Activated T-helper 9 cell treated with anti-CD3 and anti-CD28 coated beads, Interleukin-2, amount 50 U/mL, for 16 hours (primary cell): ENCODE measurements at places on chromosomes 6 and 20.
A peak's percentile ranks its signal among the peaks of the same experiment; 100 is the strongest.

DNA sequence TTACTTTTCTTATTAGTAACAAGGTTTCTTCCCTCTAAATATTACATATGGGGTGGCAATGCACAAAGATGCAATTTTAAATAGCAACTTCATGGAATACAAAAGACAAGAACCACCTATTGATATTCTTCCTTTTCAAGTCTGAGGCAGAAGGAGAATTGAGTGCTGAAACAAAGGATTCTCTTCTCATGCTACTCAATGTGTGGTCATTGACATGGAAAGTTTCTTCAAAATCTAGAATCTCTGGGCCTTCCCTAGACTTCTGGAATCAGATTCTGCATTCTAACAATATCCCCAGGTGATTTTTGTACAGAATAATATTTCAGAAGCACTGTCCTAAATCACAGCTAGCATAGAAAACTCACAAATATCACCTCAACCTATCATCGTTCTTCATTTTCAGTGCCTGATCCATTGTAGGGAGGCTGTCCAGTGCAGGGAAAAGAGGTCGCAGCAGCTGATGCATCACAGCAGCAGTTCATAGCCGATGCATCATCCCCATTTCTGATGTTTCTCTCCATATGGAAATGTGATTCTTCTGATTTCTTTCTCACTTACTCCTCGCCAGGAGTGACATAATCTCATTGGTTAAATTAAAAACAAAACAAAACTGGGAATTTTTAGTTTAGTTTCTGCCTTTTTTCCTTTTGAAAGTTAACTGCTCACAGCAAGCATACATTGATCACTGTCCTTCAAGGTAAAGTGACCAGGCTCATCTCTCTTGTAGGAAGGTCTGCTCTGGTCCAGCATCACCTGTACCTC, 139.5 kb upstream of the FAM83B start:
- no peak for DNase-seq

DNA sequence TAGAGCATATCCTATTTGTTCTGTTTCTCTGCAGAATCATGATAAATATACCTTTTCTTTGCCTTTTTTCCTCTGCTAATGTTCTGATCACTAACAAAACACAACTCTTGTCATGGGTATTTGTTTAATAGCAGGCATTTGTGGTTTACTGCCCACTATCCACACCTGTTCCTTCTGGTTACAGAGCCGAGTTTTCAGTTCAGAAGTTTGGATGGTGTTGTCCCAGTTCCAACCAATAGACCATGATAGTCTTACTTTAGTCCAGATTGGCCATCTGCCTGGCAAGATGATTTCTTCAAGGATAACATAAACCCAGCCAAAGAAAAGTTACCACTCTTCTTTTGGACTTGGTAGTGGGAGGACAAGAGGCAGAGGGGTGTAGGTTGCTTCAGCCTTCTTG, 211.2 kb downstream of the TFAP2A start:
- DNase-seq = no peak

DNA sequence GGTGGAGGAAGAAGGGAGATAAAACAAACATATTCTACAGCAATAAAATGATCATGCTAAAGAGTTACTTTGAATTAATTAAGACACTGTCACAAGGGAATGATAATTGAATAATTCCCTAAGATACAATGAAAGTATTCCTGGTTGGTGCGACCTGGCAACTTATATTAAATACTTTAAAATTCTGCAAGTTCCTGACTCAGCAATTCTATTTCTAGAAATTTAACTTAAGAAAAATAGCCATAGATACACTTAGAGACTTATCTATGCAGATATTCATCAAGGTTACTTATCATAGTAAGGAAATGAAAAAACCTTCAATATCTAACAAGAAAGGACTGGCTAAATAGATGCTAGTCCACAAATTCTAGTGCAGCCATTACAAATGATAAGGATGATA, 156.0 kb downstream of the BACH2 start:
- no peak for DNase-seq

DNA sequence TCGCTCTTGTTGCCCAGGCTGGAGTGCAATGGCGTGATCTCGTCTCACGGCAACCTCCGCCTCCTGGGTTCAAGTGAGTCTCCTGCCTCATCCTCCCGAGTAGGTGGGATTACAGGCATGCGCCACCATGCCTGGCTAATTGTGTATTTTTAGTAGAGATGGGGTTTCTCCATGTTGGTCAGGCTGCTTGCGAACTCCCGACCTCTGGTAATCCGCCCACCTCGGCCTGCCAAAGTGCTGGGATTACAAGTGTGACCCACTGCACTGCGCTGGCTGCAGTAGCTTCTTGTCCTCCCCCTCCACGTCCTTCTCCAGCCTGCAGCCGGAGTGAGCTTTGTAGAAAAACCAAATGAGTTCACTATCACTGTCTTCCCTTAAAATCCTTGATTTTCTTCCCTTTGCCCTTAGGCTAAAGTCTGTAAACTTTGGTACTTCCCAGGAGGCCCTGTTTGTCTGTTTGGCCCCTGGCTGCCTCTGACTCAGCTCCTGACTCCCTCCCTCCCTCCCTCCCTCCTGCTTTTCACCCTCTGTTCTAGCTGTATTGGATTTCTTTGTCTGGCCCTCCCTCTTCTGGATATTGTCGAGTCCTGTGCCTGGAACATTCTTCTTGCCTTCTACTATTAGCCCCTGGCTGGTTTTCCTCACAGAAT, 12.9 kb downstream of the PARD6B start:
- DNase-seq = no peak

- no peak for DNase-seq
These were observed 63.9 kb downstream of the FAM120B start for GRCh38 chr6:170370416-170370815.

DNA sequence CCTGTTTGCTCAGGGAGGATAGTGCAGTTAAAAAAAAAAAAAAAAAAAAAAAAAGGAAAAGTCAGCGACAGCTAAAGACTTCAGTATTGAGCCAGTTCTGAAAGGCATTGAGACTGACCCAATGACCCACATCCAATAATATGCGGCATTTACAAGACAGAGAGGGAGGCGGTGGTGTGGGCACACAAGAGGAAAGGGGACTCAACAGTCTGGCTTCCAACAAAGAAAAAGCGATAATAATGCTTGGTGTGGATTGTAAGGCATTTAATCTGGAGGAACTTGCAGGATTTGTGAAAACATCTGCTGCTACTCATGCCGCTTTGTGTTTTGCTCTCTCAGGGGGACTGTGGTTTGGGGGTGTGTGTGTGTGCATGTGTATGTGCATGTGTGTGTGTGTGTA, 784.3 kb upstream of the CHD6 start:
- no peak for DNase-seq

GRCh38 chr6:78157606-78158005, 504.8 kb downstream of the MEI4 start:
- no peak for DNase-seq

- no peak for DNase-seq
These were observed 1.6 kb downstream of the MAP1LC3A start for GRCh38 chr20:34560141-34560523.

GRCh38 chr20:10316582-10316981, 98.0 kb downstream of the SNAP25 start:
- DNase-seq = no peak

DNA sequence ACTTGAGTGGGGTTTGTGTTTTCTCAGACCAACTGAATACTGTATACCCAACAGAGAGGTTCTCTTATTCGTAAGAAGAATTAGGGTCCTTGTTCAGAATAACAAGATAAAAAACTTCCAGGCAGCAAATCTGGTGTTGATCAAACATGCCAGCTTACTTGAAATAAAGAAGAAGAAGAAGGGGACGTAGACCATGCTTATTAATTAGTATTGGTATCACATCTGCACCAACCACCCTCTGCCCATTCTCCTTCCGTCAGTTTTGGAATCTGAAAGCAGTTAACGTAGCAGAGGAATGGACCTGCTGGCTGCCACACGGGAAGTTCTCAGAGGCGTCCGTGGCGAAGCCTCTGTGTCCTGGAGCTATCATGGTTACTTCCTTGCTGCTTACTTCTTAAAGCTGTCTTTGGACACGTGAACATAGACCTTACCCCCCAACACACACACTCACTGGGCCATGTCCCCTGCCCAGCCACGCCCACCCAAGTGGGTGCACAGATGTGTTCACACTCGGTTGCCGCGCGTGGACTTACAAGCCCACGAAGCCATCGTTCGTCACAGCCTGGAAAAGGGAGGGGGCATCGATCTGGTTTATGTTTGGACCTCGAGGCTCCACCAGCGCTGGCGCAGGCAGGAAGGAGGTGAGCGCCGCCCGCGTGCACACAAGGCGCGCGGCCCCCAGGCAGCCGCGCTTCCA, 4.1 kb upstream of the DLL1 start:
- no peak for DNase-seq

GRCh38 chr6:107821591-107821990, 2.5 kb downstream of the SCML4 start:
- no peak for DNase-seq

DNA sequence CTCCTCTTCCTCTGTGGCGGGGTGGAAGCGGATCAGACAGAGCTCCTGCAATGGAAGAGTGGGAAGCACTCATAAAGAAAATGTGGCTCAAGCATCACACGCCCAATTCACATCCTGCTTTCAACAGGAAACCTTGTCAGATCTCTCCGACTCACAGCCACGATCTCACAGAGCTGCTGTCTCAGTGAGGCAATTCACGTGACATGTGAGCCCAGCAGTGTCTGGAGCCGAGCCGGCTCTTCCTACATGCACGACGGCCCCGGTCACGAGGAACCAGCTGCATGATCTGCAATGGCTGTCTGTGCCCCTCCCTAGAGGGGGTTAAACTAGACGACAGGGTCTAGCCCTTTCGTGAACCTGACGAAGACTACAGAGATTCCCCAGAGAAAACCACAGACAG, 29.5 kb upstream of the TCFL5 start:
- DNase-seq = no peak

DNA sequence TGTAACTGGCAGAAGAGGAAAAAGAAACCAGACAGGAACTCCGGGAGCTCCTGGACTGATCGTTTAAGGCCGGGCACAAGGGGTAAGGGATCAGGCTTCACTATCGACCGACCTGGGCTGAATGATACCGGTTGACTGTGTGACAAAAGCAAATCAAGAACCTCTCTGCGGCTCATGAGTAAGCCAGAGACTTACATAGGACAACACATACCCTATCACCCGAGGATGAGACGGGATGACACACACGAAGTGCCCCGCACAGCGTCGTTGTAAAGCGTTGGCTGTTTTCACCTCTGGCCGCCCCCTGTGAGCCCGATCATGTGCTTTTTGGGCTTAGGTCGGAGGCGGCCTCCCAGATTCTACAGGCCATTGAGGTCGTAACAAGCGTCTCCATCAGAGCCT, 695 bp upstream of the TGIF2 start:
- peak; percentile 61 for DNase-seq

GRCh38 chr6:159727717-159728445, 575 bp downstream of the WTAP start:
- no peak for DNase-seq

DNA sequence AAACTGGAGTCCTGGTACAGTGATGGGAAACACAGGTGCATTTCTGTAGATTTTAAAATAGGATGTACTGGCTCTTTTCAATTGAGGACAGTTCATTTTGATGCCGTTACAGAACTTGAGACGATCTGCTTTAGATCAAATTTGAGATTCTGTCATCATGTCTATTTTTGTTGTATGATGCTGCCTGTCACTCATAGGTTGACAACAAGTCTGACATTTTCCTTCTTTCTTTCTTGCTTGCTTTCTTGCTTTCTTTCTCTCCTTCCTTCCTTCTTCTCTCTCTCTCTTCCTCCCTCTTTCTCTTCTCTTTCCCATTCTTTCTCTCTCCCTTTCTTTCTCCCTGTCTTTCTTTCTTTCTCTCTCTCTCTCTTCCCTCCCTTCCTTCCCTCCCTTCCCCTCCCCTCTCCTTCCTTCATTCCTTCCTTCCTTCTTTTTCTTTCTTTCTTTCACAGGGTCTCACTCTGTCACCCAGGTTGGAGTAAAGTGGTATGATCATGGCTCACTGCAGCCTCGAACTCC, 152.6 kb upstream of the SGK1 start:
- DNase-seq = no peak

DNA sequence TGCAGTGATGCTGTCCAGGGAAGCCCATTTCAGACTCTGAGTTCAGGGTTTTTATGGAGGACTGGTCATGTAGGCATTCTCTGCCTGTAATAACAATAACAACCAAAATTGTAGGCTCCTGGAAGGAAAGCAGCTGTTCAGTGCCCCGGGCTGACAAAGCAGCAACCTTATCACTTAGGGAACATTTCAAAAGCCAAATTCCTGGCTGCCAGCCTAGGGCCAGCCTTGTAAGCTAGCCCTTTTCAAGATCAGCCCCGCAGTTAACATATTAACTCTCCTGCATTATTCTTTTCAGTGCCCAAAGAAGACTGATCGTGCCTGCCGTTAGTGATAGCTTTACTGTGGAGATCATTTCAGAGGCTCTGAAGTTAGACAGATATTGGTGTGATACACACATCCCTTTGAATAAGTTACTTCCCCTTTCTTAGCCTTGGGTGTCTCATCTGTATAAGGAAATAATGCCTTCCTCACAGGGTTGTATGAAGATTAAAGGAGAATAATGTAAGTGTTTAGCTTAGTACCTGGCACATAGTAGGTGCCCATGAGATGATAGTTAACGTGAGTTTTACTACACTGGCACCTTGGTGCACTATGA, 44.1 kb downstream of the CTNNBL1 start:
- no peak for DNase-seq

GRCh38 chr20:52748285-52748932, 223.7 kb upstream of the TSHZ2 start:
- DNase-seq = no peak

- DNase-seq = no peak
These were observed 40.0 kb upstream of the GATA5 start for GRCh38 chr20:62515826-62516225.

DNA sequence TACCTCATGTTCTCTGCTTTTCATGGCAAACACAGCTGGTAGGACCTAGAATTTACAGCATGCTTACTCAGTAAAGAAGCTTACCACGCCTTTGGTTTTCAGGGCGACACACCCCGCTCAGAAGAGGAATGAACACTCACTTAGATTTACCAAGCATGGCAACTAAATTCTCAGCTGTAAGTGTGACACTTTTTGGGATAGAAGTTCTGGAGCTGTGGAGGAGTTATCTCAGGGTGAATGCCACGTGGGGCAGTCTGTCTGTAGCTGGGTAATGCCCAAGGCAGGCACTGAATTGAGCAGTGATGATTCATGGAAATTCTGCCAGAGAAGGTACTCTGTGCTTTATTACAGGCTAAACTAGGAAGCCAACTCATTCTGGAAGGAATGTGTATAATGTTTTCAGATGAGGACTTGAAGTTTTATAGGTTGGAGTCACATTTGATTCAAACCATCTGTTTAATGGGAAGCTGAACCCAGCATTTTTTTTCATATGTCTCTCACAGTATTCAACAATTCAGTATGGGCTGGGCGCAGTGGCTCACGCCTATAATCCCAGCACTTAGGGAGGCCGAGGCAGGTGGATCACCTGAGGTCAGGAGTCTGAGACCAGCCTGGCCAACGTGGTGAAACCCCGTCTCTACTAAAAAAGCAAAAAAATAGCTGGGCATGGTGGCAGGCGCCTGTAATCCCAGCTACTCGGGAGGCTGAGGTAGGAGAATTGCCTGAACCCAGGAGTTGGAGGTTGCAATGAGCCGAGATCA, 3.5 kb upstream of the PRIM2 start:
- no peak for DNase-seq

- DNase-seq = no peak
These were observed 155.6 kb downstream of the DTNBP1 start for GRCh38 chr6:15507221-15507620.
